ENCODE measurements at places on chromosomes 1 and 21.

- DNase-seq, result no peak
These were observed 31.0 kb upstream of the NFIA start for GRCh38 chr1:61051443-61051718.

- DNase-seq, result peak; percentile 85
These were observed 386.2 kb upstream of the ADGRL2 start for GRCh38 chr1:81414488-81415015.

DNA sequence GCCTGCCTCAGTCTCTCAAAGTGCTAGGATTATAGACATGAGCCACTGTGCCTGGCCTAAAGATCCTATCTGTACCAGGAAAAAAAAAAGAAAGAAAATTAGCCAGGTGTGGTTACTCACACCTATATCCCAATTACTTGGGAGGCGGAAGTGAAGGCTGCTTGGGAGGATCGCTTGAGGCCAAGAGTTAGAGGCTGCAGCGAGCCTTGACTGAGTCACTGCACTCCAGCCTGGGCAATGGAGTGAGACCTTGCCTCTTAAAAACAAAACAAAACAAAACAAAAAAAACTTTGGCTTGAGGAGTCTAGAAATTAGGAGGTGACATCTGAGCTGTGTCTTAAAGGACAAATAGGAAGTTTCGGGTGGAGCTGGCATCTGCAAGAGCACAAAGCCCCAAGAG lies 38.7 kb upstream of the KIF26B start:
- DNase-seq, result no peak

GRCh38 chr1:16112596-16113555 lies 39.4 kb upstream of the FAM131C start:
- DNase-seq, result no peak

DNA sequence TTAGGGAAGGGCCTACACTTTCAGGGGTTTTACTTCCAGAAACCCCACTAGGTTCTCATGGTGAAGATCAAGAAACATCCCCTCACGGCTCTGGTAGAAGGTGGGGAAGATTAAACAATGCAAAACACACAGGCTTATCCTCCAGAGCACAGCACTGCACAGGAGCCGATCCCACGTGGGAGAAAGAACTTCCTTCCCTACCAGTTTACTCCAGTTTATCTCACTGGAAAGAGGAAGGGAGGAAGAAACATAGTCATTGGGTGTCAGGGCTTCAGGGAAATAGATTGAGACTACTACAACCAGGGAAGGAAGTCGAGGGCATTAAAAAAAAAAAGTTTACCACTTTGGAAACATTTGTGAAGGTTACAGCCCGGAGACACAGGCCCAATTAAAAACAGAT lies 164.4 kb downstream of the NTPCR start:
- DNase-seq, result no peak

DNA sequence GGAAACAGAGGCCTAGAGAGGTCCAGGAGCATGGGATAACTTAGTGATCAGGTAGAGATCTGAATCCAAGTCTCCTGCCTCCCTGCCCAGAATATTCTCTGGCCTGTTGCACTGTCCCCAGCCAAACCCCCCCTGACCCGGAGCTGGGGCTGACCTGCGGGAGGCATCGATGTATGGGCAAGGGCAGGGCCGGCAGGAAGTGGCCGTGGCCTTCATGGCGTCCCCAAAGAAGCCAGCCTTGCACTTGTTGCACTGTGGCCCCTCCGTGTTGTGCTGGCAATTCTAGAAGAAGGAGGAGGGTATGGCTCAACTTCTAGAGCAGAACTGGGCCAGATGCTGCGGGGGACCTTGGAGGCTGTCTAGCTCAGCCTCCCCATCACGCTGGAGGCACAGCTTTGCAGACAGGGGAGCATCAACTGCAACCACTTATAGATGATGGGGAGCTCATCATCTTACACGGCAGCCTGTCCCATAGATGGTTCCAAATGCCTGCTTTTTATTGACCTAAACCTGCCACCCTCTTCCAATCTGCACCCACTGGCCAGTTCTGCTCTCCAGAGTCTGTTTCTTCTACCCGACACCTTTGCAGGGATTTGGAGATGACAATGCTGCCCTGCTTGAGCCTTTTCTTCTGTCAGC lies 58.2 kb downstream of the HSPG2 start:
- DNase-seq, result no peak
